ENCODE measurements at places on chromosomes 2 and 18. TPM values are rescaled to one million over a fixed set of nuclear protein-coding genes. Genes with fewer than 3 reads are reported as not detected.

The RFTN2 gene
- total RNA-seq: 3.7 TPM

The CHRNG gene
- not detected for total RNA-seq

The SERPINB4 gene
- total RNA-seq: not detected

The FAP gene
- total RNA-seq: 40.7 TPM

The LIPG gene
- 13.7 TPM for total RNA-seq

The TYMS gene
- 80.9 TPM for total RNA-seq

The RNASEH1 gene
- total RNA-seq: 27.5 TPM

The DLGAP1 gene
- total RNA-seq: 0.34 TPM

The BOK gene
- total RNA-seq: 36.5 TPM

The ERFE gene
- 4.2 TPM for total RNA-seq

Measured in bronchus fibroblast of lung (primary cell).